ENCODE measurements at places on chromosomes 6 and 20.

- no peak for DNase-seq
Observed at GRCh38 chr20:50602432-50603088, 88.8 kb downstream of the RIPOR3 start.

- DNase-seq: no peak
Observed at GRCh38 chr6:137017081-137017480, 27.7 kb downstream of the IL20RA start.

- DNase-seq: no peak
Observed at GRCh38 chr6:14827354-14827753, 418.5 kb upstream of the JARID2 start.

GRCh38 chr6:113344969-113345368 is 512.2 kb upstream of the MARCKS start:
- no peak for DNase-seq

GRCh38 chr6:116256694-116257093 is 2.8 kb upstream of the TSPYL4 start:
- no peak for DNase-seq

GRCh38 chr6:17719323-17720041 is 12.8 kb upstream of the NUP153 start:
- DNase-seq: no peak

DNA sequence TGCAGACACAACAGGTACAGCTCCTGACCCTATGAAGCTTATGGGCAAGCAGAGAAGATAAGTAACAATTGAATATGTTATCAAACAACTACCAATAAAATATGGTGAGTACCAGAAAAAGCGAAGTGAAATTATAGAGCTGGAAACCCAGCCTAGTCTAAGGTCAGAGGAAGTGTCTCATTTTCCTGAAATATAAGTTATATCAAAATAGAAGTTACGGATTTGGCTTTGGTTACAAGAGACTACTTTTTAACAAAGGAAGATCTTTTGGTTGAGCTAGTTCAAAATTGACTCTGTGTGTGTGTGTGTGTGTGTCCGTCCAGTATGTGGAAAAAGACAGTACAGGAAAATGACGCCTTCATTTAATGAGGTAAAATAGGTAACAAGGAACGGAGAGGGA is 8.9 kb downstream of the STX11 start:
- no peak for DNase-seq

DNA sequence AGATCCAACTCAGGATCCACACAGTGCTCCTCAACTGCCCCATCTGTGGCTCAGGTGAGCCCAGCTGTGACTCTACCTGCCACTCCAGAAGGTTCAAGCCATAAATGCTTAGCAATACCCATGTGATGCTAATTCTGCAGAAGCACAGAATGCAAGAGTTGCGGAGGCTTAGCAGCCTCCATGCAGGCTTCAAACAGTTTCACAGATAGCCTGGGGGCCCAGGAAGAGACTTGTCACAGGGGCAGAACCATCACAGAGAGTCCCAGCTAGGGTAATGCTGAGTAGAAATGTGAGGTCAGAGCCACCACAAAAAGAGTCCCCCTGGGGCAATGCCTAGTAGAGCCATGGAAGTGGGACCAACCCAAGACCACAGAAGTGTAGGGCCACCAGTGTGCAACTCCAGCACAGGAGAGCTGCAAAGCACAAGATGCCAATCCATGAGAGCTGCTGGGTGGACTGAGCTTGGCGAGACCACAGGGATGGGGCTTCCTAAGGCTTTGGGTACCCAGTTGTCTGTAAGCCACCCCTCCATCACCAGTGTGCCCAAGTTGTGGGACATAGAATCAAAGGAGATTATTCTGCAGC is 283.9 kb downstream of the UBE3D start:
- DNase-seq: no peak

DNA sequence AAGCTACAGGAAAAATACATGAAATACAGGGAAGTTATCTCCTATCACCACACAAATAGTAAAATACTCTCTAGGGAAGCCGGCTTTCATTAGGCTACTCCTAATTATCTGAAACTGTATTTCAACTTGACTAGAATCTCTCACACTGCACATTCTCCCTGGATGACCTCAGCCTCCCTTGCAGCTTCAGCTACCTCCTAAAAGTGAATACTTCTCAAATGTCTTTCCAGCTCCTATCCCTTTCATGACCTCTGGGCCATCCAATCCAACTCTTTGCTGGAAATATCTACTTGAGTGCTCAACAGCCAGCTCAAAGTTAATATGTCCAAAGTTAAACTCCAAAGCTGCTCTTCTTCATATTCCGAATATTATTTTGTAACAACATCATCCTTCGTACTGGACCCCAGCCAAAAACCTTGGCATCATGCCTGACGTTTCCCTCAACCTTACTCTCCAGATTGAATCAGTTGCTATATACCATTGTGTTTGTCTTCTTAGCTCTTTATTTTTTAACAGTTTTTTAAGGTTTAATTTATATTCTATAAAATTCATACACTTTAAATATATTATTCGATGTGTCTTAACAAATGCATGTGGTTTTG is 29.4 kb upstream of the KIF6 start:
- peak; percentile 47 for DNase-seq

DNA sequence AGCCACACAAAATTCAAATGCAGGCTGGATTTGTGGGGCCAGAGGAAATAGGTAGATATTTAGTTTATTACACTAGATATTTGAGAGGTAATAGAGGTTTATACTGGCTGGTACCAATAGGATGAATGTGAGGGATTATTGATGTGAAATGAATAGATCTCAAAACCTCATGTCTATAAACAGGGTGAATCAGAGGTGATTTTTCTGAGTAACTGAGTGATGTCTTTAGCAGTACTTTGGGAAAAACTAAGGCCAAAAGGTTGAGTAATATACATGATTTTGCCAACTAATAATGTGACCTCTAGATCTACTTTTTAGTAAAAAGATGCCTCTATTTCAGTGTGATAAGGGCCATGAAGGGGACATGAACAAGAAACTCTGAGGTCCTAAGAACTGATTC is 86.8 kb downstream of the HAO1 start:
- DNase-seq: no peak

DNA sequence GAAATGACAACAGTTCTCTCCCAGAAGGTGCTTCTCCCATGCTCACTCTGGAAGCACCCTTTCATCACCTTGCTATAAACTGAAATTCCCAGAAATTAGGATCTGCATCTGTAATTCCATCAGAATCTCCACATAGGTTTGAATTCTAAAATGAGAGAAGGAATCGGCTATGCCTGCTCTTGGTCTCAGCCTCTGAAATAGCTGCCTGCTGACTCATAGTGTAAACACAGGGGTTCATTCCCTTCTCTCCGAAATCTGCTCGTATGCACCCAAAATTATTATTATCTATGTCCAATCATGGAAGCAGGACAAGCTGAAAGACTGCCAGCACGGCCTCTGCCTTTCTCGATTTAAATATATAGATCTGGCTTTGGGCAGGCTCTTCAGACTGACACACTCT is 74.6 kb upstream of the TAB2 start:
- DNase-seq: no peak

DNA sequence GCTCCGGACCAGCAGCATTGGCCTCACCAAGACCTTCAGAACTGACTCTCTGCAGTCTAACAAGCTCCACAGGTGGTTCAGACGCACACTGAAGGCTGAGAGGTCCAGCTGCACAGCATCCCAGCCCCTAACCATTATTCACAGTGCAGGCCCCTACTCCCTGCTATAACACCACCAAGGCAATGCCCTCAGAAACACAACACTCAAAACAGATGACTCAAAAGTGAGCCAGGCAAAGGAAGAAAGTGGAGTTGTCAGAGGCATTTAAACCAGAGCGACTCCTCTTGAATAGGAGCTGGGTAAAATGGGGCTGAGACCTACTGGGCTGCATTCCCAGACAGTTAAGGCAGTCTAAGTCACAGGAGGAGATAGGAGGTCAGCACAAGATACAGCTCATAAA is 20.5 kb upstream of the MC3R start:
- DNase-seq: no peak

- DNase-seq: no peak
Observed at GRCh38 chr20:48349656-48350055, 478.1 kb downstream of the PREX1 start.

- DNase-seq: no peak
Observed at GRCh38 chr6:127967708-127968107, 66.8 kb upstream of the THEMIS start.

- DNase-seq: no peak
Observed at GRCh38 chr6:84633771-84634170, 130.6 kb downstream of the TBX18 start.

DNA sequence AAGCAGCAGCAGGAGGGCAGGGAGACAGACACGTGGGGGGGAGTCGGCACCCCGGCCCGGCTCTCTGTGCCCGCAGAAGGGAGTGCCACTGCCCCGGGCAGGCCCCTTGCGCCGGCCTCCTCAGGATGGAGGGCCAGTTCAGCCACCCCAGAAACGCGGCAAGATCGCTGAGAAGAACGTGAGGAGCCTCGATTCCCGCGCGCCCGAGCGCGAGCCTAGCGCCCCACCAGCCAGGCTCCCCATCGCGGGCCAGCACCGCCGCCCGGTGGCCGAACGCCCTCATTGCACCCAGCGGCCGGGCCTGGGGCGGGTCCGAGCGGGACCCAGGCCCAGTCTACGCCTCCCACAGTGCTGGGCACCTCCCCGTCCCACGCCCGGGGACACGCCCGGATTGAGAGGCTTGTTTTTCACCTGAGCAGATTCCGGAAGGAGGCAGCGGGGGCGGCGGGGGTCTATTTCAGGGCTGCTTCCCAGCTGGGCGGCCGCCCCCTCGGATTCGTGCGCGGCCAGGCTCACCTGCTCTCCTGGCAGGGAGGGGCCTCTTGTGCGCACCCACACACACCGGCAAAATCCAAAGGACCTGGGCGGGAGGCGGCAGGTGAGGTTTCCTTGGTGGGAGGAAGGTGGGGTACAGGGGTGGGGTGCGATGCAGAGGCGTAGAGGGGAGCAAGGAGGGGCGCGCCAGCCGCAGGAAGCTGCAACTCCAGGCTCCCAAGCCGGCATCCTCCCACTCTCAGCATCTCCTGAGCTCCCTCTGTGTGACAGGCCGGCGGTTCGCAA is 9.0 kb upstream of the GRM4 start:
- DNase-seq: peak; percentile 76

DNA sequence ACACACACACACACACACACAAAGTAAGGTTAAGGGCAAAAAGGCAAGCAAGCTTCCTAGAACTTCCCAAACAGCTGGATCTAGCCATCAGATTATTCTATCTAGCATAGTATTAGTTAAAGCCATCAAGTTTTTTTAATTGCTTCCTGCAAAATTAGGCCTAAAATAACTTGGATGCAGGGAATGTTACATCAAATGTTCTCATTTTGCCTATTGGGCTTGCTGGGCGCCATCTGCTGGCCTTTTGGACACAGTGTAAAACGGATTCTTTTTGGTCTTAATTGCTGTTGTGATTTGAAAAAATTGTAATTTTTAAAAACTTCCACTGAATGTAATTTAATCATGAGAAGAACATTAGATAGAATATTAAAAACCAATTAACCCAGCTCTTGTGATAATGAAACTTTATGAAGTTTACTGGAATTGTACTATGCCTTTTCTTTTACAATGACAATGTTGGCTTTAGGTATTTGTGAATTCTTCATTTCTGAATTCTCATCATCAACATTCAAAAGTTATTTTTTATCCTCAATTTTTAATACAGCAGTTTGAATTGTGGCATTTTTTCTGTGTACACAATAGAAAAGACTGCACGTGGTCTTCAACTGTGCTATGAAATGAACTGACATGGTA is 6.8 kb downstream of the MKKS start:
- DNase-seq: peak; percentile 70

DNA sequence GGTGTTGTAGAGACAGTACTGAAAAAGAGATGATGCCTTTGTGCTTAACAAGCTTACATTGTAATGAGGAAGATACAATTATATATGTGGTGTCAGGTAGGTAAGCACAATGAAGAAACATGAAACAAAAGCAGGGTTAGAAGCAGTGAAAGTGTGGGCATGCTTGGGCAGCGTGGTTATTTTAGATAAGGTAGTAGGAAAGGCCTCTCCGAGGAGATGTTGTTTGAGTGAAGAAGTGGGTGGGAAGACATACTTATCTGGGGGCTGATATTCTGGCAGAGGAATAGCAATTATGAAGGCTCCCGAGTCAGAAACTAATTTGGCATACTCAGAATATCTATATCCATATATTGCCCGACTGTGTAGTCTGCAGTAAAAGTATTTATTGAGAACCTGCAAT is 4.7 kb downstream of the CDKAL1 start:
- no peak for DNase-seq

DNA sequence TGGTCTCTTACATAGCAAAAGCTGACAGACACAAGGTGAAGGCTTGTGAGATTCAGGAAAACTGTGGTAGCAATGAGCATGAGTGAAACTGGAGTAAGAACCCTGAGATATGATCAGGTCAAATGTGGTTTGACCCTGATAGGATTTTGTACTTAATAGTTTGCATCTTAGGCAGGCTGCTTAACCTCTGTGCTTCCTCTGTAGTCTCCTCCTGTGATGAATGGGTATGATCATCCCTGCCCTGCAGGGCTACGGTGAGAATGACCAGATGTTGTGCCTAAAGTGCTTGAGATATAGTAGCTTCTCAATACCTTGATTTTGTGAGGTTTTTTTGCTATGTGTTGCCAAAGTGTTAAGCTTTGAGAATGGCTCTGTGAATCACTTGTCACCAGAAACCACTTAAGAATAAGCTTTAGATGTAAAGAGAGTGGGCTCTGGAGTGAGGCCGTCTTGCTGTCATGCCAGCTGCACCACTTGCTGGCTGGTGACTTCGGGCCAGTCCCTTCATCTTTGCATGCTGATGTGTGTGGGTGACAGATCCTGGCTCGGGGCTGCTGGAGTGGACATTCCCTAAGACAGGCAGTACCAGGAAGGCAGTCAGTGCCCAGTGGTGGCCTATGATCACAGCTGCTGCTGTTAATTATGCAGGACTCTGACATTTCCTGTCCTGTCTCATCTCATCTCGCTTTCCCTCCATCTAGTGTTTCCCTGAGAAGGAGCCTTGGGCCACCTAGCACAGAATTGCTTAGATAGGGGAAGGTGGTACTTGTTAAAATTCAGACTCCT is 254.7 kb downstream of the NFATC2 start:
- no peak for DNase-seq

DNA sequence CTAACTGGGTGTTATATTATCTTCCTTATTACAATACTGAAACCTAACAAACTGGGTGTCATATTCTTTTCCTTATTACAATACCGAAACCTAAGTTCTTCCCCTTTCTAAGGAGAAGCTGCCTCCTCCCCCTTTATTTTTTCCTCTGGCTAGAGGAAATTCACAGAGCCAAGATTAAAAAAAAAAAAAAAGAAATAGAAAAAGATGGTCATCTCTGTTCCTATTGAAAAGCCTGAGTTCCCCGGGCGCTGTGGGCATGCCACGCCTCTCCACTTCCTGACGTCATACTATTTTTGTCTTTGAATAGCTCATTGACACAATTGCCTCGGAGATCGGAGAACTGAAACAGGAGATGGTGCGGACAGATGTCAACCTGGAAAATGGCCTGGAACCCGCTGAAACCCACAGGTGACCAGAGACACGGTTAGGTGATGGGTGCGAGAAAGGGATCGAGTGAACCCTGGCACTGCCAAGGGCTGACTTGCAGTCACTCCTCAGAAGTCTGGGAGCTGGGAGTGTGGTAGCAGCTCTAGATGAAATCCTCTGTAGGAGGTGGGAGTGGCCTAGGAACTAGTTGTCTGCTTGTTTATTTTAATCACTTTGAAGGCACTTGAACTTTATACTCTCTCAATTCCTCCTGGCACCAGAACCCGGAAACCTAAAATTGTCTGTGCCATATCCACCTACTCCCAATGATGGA is 82.2 kb upstream of the NAA20 start:
- peak; percentile 55 for DNase-seq

All from left ventricle myocardium superior (tissue), 1 donor.